NCI-H1694 treated with DMSO at 0.1 percent for 48 hours (cell line): ENCODE measurements at places on chromosomes 11 and 22.

DNA sequence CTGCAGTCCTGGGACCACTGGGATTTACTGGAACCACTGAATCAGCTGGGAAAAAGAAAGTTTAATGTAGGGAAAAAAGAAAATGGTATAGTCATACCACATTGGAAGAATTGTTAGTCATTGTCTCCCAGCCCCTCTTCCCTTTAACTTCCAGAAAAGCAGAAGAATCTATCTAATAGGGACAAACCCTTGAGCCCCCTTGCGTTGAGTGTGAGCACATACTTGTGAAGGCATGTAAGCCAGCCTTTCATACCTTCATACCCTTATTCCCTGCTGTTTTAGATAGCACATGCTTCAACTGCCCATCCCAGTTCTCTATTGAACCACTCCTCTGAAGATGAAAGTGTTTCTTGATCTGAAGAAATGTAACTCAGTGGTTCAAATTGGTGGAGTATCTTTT, 6.6 kb downstream of the TREH start:
- DNase-seq: no peak

GRCh38 chr11:130787973-130788570, 128.2 kb downstream of the SNX19 start:
- no peak for DNase-seq

DNA sequence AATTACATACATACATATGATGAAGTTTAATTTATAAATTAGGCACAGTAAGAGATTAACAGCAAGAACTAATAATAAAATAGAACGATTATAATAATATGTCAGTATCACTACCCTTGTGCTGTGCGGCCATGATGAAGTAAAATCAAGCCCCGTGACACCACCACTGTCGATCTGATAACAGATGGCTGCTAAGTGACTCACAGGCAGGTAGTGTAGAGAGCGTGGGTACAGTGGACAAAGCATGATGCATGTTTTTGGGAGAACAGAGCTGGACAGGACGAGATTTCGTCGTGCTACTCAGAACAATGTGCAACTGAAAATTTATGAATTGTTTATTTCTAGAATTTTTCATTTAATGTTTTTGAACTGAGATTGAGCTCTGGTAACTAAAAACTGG, 108.4 kb upstream of the TIMP3 start:
- DNase-seq: no peak

GRCh38 chr22:48453171-48453570, 1374.5 kb downstream of the BRD1 start:
- DNase-seq: no peak

- peak; percentile 17 for DNase-seq
These were observed 2.1 kb downstream of the CCND1 start for GRCh38 chr11:69642913-69643632.

- no peak for DNase-seq
These were observed 357.5 kb downstream of the TENM4 start for GRCh38 chr11:79083352-79083751.

- no peak for DNase-seq
These were observed 12.1 kb downstream of the GNB1L start for GRCh38 chr22:19842393-19843106.

DNA sequence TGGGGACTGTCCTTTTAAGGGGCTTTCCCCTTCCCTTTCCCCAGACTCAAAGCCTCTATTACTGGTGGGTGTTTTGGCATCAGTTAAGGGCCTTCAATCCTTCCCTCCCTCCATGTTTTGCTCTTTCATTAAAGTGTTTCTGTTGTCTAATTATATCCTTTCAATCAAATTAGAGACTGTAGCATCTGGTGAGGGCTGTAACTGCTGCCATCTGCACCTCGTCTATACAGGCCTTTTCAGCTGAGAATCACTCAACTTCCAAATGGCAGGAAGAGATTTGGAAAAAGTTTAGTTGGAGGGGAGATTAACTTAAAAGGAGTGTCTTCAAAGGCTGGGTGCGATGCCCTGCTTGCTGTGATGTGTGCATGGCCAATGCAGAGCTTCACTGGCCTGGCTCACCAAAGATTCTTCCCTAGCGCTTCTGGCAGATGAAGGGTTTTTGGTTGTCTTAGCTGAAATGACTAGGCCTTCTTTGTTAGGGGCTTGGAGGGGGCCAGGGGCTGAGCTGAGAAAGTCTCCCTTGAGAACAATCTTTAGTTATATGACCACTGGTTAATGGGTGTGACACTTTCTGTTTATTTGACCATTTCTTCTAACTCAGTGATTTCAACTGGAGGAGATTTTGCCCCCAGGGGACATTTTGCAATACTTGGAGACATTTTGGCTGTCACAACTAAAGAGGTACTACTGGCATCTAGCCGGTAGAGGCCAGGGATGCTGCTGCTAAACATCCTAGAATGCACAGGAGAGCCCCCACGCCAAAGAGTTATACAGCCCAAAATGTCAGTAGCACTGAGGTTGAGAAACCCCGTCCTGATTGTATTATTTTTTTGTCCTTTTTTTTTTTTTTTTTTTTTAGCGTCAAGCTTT, 7.5 kb downstream of the KREMEN1 start:
- peak; percentile 89 for DNase-seq

DNA sequence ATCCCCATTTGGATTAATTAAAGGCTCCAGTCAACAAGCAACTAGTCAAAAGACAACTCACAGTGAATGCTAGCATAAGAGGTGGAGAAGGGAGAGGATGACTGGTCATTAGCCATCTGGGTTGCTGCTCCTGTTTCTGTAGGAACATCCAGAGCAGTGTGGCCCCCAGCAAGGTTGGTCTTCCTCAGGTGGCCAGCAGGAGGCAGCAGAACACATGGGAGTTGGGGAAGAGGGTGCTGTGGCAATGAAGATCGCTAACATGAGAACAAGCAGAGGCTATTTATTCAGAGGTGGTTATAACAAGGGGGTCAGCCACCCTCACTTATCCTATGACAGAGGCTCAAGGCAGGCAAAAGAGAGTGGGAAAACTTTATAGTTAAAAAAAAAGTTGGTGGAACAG, 21.3 kb downstream of the IZUMO1R start:
- DNase-seq: no peak

DNA sequence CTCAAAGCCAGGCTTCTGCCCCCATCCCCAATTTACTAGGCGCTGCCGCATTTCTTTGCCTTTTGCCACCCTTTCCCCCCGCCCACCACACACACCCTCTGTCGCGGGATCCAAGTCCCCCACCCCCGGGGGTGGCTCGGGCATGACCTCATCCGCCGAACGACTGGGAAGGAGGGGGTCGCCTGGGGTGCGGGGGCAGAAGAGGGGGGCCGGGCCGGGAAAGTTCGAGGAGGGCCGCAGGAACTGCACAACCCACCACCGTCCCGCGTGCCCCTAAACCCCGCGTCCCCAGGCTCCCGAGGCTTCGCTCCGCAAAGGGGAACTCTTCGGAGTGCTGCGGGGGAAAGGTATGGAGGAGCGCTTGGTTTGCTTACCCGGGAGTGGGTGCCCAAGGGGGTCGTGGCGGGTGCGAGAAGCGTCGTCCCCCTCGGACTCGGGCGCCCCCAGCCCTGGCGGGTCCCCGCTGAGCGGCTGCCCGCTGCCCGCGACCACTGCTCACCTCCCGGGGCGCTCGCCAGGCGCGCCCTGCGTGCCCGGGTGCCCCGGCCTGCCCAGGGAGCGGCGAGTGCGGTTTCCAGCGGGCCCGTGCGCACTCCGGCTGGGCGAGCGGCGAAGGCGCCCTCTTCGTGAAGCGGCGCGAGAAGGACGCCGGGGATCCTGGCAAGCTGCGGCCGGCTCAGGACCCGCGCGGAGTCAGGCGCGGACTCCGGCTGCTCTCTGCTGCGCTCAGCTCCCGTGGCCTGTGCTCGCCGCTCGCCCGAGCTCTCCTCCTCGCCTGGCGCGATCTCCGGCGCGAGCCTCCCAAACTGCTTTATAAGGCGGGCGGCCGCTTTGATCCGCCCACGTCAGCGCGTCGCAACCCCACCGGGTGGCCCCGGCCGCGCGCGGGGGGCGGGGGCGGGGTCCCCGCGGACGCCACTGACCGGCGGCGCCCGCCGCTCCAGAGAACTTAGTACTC, 4.0 kb upstream of the WNT11 start:
- no peak for DNase-seq

DNA sequence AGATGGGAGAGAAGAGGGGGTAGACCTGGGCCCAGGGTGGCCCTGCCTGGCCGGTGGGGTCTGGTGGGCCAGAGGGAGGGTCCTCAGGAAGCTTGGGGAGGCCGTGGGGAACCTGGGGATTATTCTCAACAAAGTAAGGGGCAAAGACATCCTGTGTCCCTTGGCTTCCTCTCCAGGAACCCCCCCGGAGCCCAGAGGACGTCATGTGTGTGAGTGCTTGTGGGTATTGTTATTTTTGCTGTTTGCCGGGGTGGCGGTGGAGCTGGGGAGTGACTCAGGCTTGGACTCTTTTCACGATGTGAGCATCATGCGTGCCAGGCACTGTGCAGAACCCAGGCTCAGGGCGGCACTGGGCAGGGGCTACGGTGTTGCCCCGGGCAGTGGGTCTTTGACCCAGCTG, 982 bp upstream of the SHANK3 start:
- no peak for DNase-seq

GRCh38 chr11:12556155-12556554, 118.1 kb upstream of the TEAD1 start:
- DNase-seq: no peak

DNA sequence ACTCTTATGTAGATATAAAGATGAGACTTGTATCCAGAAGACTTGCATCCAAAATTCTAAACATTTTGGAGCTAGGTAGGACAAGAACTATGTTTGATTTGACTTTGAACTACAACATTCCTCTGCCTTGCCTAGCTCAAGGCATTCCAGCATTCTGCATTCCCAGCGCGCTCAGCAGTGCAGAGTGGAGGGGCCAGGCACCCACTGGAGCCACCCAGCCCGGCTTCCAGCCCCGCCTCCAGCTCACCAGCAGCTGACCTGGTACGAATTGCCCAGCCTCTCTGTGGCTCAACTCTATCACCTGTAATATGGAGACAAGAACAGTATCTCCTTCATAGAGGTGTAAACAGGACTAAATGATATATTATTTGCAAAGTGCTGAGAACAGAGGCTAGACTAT, 28.8 kb downstream of the PRDM10 start:
- no peak for DNase-seq

- no peak for DNase-seq
These were observed 283.5 kb downstream of the TTC28 start for GRCh38 chr22:28395920-28396753.

GRCh38 chr11:83571302-83571701, 285.1 kb upstream of the CCDC90B start:
- DNase-seq: no peak

DNA sequence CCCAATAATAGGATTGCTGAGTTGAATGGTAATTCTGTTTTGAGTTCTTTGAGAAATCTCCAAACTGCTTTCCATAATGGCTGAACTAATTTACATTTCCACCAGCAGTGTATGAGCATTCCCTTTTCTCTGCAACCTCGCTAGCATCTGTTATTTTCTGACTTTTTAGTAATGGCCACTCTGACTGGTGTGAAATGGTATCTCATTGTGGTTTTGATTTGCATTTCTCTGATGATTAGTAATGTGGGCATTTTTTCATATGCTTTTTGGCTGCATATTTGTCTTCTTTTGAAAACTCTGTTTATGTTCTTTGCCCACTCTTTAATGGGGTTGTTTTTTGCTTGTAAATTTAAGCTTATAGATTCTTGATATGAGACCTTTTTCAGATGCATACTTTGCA, 97.4 kb downstream of the FDX1 start:
- no peak for DNase-seq

DNA sequence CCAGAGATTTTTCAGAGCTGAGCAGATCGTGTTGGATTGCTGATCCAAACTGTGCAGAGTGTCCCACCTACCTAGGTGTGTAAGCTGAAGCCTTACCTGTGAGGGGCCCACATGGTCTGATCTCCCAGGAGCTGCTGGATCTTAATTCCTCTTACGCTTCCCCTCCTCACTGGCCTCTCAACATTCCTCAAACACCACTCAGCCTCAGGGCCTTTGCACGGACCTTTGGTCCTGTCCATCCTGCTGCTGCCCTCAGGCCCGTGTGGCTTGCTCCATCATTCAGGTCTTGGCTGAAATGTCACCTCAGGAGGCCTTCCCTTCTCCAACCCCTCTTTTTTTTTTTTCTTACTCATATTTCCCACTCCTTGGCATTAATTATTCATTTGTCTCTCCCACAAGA, 21.1 kb upstream of the RAB1B start:
- DNase-seq: no peak

DNA sequence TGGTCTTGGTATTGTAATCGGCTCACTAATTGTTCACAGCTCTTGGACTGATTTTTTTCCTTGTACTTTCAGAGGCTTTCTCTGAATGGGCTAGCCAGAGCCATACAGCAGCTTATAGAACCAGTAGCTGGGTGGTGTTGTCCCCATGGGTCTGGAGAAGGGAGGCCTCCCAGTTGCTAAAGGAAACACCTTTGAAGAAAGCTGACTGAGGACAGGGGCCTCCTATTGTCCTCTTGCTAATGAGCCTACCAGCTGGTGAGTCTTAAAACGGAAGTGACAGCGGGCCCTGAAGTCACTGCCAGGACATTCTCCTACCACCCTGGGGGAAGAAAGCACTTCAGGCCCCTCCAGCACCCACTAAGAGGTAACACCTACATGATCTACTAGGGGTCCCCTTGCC, 9.9 kb downstream of the FADS3 start:
- no peak for DNase-seq

DNA sequence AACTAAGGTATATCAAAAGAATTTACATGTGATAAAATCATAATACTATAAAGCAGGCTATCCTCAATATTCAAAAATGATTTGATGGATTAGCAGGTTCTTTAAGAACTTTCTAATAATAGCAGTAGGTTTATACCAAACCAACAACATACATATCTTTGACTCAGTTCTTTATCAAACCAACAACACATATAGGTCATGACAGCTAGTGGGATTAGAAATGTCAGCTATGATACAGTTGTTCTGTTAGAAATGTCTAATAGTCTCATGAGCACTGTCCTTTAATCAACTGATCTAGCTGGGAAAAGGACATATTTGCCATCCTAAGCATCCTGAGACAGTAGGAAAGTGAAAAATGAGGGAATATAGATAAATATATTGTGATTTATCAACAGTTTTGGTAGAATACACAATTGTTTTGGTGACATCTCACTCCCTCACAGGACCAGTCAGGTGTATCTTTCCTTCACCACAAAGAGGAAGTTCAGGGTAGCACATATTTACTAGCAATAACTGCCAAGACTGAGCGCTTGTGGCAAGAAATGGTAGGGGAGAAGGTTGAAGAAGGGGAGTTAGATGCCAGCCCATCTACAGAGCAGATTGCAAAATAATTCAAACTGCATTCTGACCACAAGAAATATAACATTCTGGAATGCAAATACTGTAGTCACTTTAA, 90.8 kb upstream of the APOA1 start:
- DNase-seq: no peak
